ENCODE measurements at places on chromosomes 4 and X. TPM values are rescaled to one million over a fixed set of nuclear protein-coding genes. Genes with fewer than 3 reads are reported as not detected.

DNA sequence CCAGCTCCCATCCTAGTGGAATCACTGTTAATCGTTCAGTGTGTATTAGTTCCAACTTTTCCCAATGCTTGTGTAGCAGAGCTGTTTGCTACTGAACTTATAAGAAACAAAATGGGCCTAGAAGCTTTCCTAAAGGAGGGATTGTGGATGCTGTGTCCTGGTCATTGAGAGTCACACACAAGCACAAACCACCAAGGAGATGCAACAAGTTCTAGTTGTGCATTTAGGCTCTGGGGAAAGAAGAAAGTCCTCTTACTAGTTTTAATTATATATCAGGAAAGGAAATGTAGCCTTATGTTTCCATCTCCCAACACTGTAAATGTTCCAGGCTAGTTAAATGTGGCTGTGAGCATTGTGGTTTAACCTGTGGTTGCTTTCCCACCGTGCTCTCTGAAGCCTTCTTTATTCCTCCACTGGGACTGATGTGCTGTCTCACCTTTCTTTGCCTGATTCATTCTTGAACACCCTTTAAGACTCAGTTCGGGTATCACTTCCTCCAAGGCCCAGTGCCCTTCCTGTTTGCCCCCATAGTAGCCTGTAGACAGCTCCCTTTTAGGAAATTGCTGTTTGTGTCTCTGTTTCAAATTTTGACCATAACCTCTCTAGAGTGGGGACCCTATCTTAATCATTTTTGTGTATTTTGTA is 34.3 kb downstream of the ATP10D start:
- DNase-seq, result no peak

DNA sequence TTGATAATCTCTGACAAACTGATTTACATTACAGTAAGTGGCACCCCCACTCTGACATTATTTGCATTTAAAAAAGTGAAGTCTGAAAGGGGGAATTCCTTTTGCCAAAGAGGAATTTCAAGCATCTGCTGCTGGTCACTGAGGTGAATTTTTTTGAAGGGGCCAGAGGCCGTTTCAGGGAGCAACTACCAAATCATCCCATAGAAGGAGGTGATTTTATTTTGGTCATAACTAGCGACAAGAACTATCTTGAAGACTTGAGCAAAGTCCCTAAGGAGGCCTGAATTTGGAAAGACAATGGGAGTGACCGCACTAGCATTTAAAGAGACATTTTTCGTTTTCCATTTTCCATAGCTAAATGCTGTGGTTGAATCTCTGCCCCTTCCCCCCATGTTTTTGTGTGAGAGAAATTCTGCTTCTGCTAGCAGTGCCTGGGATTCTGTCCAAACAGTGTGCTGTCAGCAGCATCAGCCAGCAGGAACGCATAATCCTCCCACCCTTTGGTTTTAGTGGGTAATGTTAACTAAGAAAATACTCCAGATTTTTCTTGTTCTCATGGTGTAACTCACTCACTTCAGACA is 110.1 kb upstream of the MED14 start:
- no peak for DNase-seq

FRG2 gene
- not detected for total RNA-seq

DNA sequence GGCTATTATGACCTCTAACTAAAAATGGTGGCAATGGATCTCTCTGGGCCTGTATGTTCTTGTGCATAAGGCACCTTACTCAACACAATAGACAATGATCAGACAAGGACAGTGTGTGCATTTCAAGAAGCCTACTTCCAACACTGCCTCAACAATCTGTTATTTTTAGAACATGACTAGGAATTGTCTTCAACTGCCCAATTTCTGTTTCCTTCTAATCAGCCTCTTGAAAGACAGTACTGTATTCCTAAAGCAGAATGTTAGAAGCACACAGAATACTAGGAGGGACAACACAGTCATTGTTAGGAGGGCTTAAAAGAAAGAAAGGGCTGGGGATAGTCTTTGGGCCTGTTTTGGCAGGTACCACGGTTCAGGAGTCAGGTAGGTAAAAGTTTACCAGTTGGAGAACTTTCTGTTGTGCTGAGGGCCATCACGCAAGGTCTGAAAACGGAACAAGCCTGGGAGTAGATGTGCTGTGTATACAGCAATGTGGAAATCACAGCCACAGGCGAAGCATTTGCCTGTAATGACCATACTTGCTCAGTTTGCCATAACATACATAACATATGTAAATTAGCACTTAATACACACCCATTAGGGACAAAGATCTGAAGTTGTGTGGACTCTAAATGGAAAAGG is 100.8 kb upstream of the ATXN3L start:
- no peak for DNase-seq

LRAT gene
- total RNA-seq, result 0.53 TPM

SSX1 gene
- total RNA-seq, result not detected

DNA sequence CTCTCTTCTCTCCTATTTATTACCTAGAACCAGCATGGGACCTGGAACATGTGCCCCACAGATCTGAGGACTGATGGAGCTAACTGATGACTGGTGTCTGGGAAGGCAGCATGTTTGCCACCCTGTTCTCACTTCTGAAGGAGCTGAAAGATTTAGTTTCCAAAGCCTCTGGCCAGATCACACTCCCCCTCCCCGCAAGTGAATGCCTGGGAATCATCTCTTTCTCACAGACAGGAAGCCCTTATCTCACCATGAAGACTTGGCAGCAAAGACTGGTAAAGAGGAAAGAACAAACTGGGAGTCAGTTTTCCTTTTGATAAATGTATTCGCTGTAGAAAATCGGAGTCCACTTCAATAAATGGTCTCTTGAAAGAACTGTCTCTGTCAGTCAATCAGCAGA is 21.0 kb upstream of the PCYT1B start:
- DNase-seq, result no peak

DNA sequence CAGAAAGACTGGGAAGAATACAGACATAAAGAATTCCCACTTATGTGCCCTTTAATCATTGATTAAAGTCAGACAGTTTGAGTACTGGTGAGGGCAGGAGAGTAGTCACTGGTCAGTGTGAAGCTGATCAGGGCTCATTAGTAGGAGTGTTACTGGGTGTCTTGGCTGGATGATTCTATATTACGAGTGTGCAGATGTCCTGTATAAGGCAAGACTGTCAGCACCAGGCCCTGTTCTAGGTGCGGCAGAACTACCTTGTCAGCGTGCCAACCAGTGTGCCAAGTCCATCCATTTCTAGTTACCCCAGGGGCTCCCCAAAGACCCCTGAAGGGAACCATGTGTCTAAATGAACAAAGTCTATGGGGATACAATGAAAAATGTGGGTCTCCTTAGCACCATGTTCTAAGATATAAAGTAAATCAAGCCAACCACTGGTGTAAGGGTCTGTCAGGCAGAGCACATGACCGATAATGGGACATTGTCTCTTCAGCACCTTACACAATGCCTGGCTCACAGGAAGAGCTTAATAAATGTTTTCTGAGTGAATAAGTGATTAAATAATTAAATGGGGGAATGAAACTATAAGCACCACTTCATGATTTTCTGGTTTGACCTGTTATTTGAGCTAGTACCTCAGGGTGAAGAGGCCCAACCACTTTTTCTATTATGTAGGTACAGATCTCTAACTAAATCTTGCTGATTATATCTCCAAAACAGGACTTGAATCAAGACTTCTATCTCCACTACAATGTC is 205.0 kb downstream of the CAMK2D start:
- DNase-seq, result no peak

PCDH11X gene
- total RNA-seq, result not detected
